ENCODE measurements at places on chromosomes 2 and 18.

- DNase-seq: no peak
Measured at GRCh38 chr2:10772868-10773215, 39.7 kb downstream of the PDIA6 start.

DNA sequence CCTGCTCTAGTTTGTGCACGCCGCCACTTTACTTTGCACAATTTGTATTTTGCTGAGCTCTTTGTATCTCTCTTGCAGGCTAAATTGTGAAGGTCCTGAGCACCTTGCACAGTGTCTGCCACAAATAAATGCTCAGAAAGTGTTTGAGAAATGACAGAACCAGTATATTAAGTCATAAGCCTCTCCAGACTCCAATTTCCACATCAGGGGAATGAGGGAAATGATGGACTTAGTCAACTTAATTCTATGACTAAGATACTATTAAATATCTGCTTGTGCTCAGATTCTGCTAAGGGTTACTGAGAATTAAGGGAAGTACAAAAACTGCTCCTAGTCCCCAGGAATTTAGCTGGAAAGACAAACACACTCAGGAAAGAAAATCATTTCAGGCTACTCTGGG, 239.1 kb upstream of the SLC14A2 start:
- DNase-seq: no peak

GRCh38 chr2:138515092-138515491, 13.5 kb downstream of the SPOPL start:
- no peak for DNase-seq

GRCh38 chr2:29455200-29455860, 340.1 kb downstream of the CLIP4 start:
- DNase-seq: no peak

GRCh38 chr18:68733707-68734106, 18.8 kb upstream of the TMX3 start:
- no peak for DNase-seq

GRCh38 chr2:162226836-162227235, 16.4 kb downstream of the FAP start:
- DNase-seq: no peak

- DNase-seq: no peak
Measured at GRCh38 chr2:112516801-112517200, 25.5 kb upstream of the POLR1B start.

GRCh38 chr2:220786216-220786615, 785.9 kb downstream of the EPHA4 start:
- no peak for DNase-seq

GRCh38 chr18:80033181-80034067, 810 bp upstream of the RBFA start:
- no peak for DNase-seq

GRCh38 chr2:72931280-72931910, 14.1 kb downstream of the EMX1 start:
- DNase-seq: no peak

DNA sequence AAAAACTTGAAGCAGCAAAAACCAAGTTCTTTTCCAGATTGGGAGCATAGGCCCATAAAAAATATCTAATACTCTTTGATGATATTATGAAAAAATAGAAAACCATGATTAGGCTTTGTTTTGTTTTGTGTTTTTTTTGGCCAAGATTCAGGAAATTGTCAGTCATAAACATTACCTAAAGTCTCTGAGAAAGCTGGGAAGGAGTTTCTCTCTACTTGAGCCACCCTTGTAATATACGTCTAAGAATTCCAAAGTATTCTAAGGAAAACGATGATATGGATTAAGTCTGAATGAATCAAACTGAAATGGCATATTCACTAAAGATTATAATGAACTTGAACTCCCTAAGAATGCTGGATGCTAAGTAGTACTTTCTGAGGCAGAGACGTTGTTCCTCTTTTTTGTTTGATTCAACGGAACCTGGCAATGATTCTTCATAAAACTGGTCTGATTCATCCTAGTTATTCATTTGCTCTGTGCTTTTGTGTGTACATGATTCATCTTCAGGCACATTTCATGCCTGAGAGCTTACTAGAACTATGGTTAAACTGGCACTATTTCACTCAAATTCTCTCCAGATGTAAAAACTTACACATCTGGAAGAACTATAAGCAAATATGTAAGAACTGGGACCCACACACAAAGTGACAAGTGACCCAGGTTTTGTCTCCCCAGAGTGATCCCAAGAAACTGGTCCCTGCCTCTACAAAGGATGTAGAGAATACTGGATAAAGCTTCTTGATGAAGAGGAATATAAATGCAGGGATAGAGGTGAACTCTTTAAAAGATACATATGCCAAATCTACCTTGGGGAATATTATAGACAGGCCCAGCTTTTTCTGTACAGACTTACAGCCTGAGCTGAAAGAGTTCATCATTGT, 159.7 kb downstream of the DOCK10 start:
- DNase-seq: peak; percentile 60

GRCh38 chr2:23385351-23385747, 370 bp downstream of the KLHL29 start:
- no peak for DNase-seq

DNA sequence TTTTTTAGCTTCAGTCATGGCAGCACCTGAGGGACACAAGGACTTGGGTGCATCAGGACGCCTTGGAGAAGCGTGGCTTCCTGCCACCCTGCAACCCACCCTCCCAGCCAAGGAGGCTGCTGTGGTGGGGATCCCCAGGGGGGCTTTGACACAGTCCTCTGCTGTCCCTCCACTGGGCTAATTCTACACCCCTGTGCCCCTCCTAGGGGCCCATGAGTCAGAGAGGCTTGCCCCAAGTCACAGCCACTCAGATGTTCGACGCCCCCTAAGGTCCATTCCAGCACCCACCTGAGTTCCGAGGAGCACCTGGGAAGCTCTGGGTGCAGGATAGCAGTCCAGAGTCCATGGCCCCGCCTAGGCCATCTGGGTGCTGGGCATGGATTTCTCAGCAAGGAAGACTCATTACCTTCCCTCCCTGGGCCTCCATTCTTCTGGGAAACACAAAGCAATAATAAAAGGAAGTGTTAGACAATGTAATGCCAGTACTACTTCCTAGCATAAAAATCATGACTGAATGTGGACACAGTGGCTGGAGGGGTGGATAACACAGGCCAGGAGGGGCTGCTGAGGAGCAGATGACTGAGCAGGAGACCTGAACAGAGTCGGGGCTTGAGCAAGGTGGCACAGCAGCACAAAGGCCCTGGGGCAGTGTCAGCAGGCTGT, 3.7 kb downstream of the ALPG start:
- DNase-seq: no peak

DNA sequence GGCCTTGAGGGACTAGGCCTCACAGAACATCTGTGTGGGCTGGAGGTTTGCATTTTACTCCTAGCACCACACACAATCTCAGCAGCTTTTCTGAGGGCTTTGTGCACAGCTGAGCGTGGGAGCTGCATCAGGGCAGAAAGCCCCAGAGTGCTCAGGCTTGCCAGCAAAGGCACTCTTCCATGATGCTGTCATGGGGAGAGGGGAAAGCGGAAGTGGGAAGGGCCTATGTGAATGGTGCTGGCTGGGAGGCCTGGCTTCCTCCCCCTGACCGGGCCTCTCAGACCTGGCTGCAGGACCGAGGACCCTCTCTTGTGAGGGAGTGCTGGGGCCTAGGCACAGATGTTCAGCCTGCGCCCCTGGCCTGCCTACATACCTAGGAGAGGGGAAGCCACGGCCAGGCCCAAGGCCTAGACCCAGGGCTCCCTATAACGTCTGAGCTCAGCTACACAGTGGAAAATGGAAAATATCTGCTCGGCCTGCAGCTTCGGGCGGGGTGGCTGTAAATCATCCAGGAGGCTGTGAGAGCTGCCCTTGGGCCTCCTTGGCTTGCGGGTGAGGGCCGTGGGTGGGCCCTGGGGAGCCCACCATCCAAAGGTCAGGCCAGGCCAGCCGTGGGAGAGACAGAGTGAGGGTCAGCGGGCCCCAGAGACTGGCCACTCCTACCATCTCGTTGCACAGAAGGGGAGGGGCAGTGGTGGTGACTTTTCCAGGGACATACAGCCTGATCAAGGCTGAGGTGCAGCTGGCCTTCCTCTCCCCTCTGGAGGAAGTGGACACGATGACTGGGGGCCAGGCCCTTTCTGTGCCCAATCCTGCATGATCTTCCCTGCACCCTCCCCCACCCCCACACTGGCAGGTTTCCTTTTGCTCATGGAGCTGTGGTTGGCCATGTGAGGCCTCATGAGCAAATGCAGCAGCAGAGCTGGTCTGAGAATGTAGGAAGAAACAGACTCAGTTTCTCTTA, 22.8 kb downstream of the GLI2 start:
- peak; percentile 48 for DNase-seq

DNA sequence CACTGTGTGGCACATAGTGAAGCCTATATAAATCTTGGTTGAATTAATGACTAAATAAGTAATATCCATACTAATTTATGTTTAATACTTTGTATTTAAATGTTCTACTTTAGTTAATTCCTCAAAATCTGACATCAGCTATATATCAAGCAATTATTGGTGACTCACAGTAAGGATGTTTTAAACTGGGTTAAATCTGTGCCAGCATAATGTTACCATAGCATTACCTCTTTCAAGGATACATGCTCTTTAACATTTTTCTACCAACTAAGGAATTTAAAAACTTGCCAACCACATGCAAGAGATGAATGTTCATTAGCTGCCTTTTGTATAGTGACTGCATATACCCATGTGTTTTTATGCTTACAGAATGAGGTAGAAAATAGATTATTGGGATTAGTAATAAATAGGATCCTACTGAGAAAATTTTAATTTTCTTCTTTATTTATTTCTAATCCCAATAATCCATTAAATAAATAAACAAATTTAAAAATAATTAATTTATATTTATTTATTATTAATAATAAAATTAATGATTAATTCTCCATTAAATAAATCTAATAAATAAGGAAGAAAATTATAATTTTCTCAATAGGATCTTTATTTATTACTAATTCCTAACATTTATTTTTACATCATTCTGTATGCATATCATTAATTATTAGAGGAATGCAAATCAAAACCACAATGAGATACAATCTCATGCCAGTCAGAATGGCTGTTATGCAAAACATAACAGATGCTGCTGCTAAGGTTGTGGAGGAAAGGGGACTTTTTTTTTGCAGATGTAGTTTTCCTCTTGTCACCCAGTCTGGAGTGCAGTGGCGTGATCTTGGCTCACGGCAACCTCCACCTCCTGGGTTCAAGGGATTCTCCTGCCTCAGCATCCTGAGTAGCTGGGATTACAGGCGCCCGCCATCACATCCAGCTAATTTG, 410.7 kb upstream of the DSEL start:
- DNase-seq: no peak

DNA sequence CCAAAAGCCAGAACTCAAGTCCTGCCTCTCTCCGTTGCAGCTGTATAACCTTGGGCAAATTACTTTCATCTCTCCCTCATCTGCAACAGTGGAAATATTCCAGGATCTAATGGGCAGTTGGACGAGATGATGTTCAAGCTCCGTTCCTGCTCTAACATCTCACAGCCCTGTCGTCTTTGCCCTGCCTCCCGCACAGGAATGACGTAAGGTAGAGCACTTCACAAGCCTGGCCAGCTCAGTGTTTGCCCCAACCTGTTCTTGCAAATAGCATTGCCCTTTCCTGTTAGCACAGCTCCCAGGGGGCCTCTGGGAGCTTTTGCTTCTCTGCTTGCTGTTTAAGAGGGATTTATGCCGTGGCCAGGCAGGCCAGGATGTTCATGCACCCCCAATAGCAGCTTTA, 107.9 kb downstream of the KLHL29 start:
- no peak for DNase-seq

- DNase-seq: no peak
Measured at GRCh38 chr18:54232485-54233227, 8.2 kb upstream of the MBD2 start.

GRCh38 chr18:6248017-6248416, 166.7 kb downstream of the L3MBTL4 start:
- DNase-seq: no peak

DNA sequence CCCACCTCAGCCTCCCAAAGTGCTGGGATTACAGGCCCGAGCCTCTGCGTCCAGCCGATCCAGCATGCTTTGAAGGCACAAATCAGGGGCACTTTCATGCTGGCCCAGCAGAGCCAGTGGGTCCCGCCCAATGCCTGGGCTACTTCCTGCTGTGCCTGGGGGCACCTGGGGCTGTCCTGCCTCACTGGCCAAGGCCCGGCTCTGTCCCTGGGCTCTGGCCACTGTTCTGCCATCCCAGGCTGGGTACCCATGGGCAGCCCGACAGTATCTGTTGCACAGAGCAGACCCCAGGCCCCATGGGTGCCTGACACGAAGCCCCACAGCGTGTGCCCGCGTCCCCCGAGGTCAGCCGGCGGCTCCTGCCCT, 6.8 kb upstream of the GAL3ST2 start:
- DNase-seq: no peak

GRCh38 chr18:36366994-36367839, 69.7 kb downstream of the FHOD3 start:
- no peak for DNase-seq

DNA sequence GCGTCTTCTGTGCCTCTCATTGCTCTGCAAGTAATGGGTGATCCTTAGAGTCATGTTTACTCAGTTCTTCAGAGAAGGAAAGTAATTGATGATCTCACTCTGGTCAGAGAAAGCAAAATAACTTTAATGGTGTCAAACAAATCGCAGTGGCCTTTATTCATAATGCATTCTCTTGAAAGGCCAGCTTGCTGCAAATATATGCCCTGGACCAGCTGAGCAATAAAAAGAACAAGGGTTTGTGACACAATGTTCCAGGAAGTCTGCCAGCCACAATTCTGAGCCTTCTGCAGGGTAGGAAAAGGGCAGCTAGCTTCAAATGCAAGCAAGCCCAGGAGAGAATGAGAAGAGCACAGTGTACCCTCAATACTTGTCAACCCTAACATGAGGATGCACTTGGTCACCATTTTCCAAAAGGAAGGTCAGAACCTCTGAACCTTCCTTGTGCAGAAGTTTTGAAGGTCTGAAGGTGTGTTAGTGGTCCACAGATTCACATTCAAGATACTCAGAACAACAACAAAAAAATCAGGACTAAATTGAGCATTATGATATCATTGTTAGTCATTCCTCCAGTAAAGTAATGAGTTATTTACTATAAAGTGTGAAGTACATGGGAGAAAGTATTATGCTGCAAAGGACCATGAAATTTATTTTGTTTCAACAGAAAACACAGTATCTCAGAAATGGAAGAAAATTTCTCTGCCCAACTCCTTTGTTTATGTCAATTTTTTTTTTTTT, 355.6 kb downstream of the PAX3 start:
- peak; percentile 10 for DNase-seq

GRCh38 chr18:21479721-21480120, 120.8 kb downstream of the ESCO1 start:
- DNase-seq: no peak

- no peak for DNase-seq
Measured at GRCh38 chr2:37119157-37119556, 34.8 kb downstream of the GPATCH11 start.

- no peak for DNase-seq
Measured at GRCh38 chr2:73063472-73063871, 8.0 kb downstream of the SFXN5 start.

DNA sequence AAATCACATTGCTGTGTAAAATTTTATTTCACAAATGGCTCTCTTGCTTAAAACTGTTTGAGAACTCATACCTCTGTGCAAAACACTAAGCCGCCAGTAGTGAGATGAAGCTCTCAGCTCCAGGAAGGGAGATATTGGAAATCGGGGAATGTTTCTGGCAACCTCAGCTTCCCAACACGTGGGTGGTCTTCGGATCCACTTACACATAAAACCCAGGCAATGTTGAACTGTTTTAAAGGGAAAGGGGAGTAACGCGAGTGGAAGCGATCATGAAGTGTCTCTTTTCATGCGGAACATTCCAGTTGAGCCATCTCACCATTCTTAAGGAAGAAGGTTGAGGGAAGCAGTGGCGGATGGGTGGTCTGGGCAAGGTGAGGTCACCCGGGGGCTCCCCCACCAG, 136.8 kb downstream of the ASB1 start:
- DNase-seq: no peak

- DNase-seq: no peak
Measured at GRCh38 chr2:197972587-197972986, 168.2 kb downstream of the PLCL1 start.
